MCF 10A (cell line): ENCODE measurements at places on chromosomes 7 and 10.

DNA sequence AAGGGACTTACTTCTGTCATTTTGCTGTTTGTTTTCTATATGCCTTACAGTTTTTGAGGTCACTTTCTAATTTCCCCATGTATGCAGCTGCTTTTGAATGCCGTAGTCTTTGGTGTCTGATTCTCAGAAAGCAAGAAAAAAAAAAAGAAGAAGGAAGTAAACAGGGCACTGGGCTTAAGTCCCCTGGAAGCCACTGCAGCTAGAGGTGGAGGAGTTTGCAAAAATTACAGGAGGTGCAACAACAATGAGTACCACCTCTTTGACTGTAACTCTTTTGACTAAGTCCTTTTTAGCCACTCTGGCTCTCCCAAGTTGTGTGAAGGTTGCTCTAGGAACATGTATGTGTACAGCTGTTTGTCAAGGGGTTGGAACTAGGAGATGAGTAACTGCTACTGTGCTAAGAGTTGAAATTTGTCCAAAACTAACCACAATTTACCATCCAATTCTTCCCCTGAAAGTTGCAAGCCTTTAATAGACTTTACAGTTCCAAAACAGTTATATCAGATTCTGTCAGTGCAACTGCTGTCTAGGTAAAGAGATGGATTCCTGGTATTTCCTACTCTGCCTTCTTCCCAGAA lies 588.0 kb upstream of the LRRN3 start:
- peak; percentile 26 for DNase-seq

DNA sequence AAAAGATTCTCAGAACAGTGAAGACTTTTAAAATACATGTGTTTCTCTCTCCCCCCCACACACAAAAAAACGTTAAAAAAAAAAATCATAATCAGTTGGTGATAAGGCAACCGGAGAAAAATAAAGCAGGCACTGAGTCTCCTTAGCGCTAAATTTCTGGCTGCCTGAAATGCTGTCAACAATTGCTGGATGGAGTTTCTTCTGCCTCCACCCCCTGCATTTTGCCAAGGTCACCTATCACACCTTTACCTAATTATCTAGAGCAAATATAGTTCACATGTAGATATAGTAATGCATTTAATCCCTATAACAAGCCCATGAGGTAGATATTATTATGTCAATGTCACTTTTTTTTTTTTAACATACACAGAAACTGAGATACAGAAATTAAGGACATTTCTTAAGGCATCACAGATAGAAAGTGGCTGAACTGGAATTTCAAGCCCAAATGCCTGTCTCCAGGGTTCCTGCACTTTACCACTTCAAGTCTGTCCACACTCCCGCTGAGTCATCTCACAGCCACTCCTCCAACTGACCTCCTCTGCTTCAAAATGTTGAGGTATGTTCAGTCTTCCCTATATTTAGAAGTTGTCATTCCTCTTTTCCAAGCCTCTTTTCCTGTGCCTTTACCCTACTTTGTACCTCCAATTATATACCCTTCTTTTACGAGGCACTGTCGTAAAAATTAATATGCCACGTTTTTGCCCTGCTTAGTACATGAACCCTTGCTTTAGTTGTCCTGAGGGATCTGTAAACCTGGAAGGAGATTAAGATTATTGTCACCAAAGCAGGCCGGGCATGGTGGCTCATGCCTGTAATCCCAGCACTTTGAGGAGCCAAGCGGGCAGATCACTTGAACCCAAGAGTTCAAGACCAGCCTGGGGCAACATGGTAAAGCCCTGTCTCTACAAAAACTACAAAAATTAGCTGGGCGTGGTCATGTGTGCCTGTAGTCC lies 72.8 kb upstream of the MPP7 start:
- peak; percentile 49 for DNase-seq

GRCh38 chr7:15916681-15917380 lies 230.3 kb upstream of the MEOX2 start:
- no peak for DNase-seq

DNA sequence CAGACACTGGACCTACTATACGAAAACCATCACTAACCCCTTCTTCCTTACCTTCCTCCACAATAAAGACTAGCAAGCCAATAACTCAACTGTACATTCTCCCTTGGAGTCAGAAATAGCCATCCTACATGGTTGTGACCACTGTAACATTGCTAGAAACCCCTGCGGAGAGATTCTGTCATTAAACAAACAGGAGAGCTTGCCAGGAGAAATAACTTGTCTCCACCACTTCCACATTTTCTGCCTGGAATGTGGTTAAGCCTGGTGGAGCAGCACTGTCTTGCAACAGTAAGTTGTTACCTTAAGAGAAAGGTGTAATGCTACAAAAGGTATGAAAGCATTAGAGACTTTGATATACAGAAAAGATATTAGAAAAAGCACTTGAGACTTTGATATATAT lies 45.8 kb downstream of the THSD7A start:
- DNase-seq, result peak; percentile 26

DNA sequence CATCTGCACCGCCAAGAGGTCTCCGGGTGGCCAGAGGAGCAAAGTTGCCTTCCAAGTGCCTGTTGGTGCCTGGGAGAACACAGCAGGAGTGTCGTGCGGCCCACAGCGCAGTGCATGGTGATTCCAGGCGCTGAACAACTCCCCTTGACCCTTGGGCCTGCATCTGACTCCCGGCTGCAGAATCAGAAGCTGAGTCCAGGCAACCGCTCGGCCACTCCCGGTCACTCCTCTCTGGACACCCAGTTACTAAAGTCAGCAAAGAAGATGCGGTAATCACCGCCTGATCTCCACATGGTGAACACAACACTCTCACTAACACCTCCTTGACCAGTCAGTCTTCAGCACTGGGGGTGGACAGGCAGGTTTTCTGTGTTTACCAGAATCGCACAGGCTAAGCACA lies 35.5 kb downstream of the SCD start:
- DNase-seq, result no peak

GRCh38 chr7:3056234-3057065 lies 12.8 kb upstream of the CARD11 start:
- no peak for DNase-seq

- DNase-seq, result no peak
Observed at GRCh38 chr7:111642373-111642772, 80.1 kb upstream of the IMMP2L start.

GRCh38 chr10:13973742-13974141 lies 357.0 kb downstream of the FRMD4A start:
- DNase-seq, result no peak

DNA sequence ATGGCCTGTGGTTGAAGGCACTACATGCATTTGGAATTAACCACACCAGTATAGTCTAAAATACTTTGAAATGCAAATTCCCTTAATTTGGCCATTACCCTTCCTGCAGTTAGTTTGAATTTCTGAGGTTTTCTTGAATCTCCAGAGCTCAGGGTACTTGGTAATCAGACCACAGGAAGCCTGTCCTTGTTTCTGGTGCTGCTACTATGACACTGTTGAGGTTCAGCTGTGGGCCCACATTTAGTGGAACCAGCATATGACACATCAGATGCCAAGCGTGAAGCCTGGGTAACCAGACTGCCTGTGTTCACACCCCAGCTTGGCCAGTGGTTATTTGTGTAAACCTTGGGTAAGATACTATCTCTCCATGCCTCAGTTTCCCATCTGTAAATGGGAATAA lies 124.3 kb downstream of the SNX10 start:
- no peak for DNase-seq

- DNase-seq, result no peak
Observed at GRCh38 chr7:132578826-132579225, 2.6 kb upstream of the PLXNA4 start.

- DNase-seq, result no peak
Observed at GRCh38 chr10:60271319-60272040, 118.2 kb downstream of the ANK3 start.

GRCh38 chr7:123773481-123773880 lies 24.7 kb upstream of the WASL start:
- DNase-seq, result peak; percentile 28

DNA sequence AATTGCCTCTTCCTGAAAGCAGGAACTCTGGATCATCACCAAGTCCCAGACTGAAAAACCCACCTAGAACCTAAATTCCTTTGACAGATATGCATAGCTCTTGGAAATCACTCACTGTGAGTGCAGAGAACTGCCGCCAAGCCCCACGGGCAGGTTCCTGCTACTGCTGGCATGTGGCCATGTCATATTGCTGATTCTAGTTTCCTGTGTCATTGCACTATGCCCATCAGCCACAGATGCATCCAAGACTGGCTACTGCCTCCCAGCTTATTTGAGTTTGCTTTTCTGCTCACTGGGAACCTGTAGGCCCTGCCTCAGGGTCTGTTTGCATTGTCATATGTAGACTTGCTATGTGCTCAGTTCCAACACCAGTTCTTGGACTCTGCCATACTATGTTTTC lies 786.0 kb downstream of the GRID1 start:
- DNase-seq, result peak; percentile 49

GRCh38 chr7:28754027-28754426 lies 204.1 kb downstream of the TRIL start:
- peak; percentile 17 for DNase-seq

DNA sequence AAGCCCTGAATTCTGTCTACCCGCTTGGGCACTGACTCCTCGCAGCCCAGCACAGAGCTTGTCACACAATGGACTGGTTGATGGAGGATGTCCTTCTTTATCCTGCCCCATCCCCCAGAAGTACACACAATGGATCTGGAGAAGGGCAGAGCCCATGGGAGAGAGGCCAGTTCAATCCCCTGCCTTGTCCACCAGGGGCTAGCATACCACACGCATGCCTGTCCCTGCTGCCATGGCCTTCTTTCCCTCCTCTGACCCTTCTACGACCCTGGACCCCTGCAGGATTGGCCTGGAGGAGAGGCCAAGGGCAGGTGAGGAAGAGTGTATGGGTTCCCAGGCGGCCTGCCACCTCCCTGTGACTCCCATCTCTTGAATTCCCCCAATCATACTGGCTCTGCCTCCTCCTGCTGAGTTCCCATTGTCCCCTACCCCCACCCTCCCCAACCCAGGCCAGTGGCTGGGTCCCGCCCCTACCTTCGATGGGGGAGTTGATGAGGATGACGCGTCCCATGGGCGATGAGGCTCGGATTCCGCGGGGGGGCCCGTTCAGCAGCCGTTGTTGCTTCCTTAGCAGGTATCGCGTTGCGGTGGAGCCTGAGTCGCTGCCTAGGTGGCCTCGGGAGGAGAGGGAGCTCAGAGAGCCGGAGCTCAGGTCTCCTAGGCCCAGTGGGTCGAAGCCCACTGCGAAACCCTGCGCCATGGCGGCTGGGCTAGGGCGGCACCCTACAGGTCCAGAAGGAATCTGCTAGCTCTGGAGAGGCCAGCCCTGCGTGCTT lies 1.2 kb downstream of the PDZD7 start:
- no peak for DNase-seq

GRCh38 chr7:97130417-97131139 lies 13.1 kb downstream of the SDHAF3 start:
- peak; percentile 30 for DNase-seq

DNA sequence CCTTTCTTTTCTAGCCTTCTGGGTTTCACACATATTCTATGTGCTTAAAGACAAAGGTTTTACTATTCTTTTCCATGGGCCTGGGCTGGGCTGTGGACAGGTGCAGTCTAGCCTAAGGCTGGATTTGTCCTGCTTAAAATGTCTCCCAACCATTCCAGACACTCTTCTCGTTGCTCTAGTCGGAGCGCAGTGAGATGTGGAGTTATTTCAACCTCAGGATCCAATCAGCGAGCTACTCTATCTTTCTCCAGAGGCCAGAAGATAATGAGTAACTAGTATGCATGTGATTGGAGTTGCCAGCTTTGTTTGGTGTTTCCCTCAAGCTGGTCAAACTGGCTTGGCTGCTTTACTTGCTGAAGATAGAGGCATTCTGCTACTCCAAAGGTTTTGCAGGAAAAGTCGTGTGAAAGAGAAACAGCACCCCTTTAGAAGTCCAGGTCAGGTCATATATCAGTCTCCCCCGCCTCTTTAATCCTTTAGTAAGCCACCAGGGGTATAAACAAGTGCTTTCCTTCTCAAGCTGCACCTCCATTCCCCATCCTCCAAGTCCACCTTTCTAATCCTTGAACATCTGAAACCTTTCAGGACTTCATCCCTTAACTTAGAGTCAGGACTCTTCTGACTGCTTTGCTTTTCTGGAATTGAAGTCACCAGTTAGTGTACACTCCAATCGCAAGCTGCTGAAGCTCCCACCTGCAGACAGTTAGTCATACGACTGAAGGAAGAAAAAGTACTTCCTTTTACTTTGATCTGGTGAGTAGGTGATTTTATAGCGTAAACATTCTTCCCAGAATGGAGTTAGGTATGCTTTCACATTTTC lies 78.8 kb downstream of the DNMBP start:
- DNase-seq, result peak; percentile 42

DNA sequence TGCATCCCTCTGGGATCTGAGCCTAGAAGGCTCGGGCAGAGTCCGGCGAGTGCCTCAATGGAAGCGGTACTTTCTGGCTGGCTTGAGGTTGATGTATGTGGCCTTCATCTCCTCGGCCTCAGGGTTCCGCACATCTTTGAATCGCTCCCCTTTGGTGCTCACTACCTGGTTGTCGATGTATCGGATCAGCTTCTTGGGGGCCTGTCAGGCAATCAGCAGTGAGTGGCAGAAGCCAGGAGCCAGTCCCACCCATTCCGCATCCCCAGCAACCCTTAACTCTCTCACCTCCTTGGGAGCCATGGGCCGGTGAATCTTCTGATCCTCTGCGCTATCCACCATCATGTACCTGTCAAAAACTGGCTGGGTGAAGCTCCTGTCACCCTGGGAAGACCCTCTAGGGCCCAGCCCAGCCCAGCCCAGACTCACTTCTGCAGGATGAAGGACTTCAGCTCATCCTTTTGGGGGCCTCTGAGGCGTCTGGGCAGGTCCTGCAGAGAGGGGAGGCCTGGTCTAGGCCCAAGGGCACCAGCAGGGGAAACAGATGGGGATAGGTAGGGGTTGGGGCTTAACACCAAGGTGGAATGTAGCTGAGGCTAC lies 2.8 kb downstream of the FBXL15 start:
- no peak for DNase-seq

DNA sequence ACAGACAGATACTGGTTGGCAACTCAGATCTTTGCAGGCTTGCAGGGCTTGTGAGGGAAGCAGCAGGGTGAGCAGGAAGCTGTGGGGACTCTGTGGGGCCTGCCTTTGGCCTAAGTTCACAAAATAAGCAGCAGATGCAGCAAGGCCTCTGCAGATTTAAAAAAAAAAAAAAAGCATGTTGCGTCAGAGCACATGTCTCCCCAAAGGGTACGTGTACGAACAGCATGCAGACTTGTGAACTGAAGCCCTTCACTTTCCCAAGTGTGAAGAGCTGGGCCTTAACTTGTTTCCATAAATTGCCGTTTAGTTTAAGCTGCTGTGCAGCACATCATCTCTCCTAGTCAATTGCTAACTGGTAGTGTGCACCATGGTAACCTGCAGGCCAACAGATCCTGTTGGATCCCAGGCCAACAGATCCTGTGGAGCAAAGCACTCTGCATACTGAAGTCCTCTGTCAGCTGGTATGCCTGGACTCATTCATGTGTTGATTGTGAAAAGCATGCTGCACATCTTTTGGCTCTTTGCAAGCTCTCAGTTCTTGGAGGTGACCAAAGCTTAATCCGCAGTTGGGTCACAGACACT lies 10.8 kb upstream of the XPNPEP1 start:
- no peak for DNase-seq

- DNase-seq, result no peak
Observed at GRCh38 chr10:7635408-7636125, 31.2 kb downstream of the ITIH5 start.

- peak; percentile 85 for DNase-seq
Observed at GRCh38 chr7:77455321-77455720, 39.2 kb upstream of the GSAP start.
